Pancreas (tissue), 10 donors: ENCODE measurements at places on chromosomes 2 and 18. TPM values are rescaled to one million over a fixed set of nuclear protein-coding genes. Genes with fewer than 3 reads are reported as not detected.
A peak's percentile ranks its signal among the peaks of the same experiment; 100 is the strongest.

DNA sequence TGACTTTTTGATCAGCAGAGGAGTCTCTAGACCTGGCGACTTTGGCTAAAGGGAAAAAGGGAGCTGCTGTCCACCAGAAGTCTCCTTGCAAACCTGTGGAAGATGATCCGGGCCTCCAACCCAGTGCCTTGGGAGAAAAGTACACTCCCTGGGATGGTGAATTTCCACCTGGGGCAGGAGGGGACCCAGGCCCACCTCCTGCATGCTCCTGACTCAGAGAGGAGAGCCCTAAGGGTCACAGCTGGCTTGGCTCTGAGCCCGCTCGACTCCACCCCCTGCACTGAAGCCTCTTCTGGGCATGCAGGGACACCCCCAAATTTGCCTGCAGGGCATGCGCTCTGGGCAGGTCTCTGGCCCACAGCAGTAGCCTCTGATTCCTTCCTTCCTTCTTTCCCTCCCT, 66.5 kb downstream of the PDCL3 start:
- DNase-seq: no peak
- H3K4me1 ChIP-seq: no peaks in the 10 kb centered on the region
- no peaks in the 10 kb centered on the region for H3K36me3 ChIP-seq
- no peak overlapping the region for H3K4me3 ChIP-seq
- H3K27ac ChIP-seq: no peak overlapping the region

GRCh38 chr2:121167411-121167810, 117.6 kb downstream of the TFCP2L1 start:
- no peaks in the 10 kb centered on the region for H3K36me3 ChIP-seq
- H3K4me3 ChIP-seq: no peak overlapping the region
- no peak overlapping the region for H3K27ac ChIP-seq
- no peaks in the 10 kb centered on the region for H3K27me3 ChIP-seq
- no peak for DNase-seq

GRCh38 chr18:48317781-48318381, 91.3 kb downstream of the ZBTB7C start:
- H3K27me3 ChIP-seq: no peaks in the 10 kb centered on the region
- H3K27ac ChIP-seq: no peak overlapping the region
- no peak for DNase-seq

GRCh38 chr2:229205704-229206103, 65.4 kb downstream of the PID1 start:
- H3K36me3 ChIP-seq: no peaks in the 10 kb centered on the region
- H3K4me3 ChIP-seq: no peak overlapping the region
- H3K27ac ChIP-seq: no peak overlapping the region
- H3K27me3 ChIP-seq: no peaks in the 10 kb centered on the region
- no peak for DNase-seq

GRCh38 chr18:63003899-63004298, 288.6 kb downstream of the PHLPP1 start:
- DNase-seq: no peak
- H3K27me3 ChIP-seq: no peaks in the 10 kb centered on the region
- peaks cover 7% of the 10 kb centered on the region for H3K4me1 ChIP-seq
- H3K27ac ChIP-seq: no peak overlapping the region
- H3K4me3 ChIP-seq: no peak overlapping the region

GRCh38 chr2:18560797-18561085, 288 bp upstream of the RDH14 start:
- no peak for DNase-seq
- H3K4me3 ChIP-seq: peak overlapping the region; percentile 80
- no peaks in the 10 kb centered on the region for H3K27me3 ChIP-seq
- peak overlapping the region; percentile 94 for H3K27ac ChIP-seq

DNA sequence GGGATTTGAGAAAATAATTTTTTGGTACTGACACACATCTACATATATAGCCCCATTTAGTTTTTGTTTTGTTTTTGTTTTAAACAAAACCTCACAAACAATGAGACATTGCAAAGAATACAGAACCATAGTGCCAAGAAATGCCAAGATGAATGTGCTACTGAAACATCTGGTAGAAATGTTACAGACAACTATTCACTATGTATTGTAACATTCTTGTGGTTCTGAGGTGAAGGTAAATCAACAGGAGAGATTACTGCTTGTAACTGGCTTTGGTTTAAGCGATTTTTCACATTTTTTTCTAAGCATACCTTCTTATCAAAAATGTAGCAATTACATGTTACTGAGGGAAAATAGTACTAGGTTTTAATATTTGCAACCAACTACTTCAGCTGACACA, 281.3 kb downstream of the ZNF804A start:
- no peak for DNase-seq
- H3K36me3 ChIP-seq: no peaks in the 10 kb centered on the region

ETAA1 gene
- total RNA-seq: 6.6 TPM

NEB gene
- total RNA-seq: 1.5 TPM

ARHGAP25 gene
- total RNA-seq: 1.8 TPM

TSGA10 gene
- 6.9 TPM for total RNA-seq

ANKRD29 gene
- 0.24 TPM for total RNA-seq

LBX2 gene
- total RNA-seq: 1.1 TPM

RPS27A gene
- total RNA-seq: 501 TPM
